ENCODE measurements at places on chromosomes 4 and X.

DNA sequence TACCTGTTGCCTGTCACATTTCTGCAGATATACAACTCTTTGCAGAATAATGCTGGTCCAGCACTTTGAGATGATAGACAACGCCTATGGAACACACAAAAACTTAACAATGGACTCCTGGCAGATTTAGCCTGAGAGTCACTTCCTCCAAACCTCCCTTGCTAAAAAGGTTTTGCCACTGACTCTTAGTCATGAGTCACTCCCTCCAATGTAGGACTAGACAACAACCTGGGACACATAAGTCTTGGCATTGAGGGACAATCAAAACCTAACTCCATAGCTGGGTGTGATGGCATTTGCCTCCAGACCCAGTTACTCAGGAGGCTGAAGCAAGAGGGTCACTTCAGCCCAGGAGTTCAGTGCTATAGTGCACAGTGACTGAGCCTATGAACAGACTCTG lies 22.0 kb upstream of the EIF4E start:
- ATAC-seq, result no peak

DNA sequence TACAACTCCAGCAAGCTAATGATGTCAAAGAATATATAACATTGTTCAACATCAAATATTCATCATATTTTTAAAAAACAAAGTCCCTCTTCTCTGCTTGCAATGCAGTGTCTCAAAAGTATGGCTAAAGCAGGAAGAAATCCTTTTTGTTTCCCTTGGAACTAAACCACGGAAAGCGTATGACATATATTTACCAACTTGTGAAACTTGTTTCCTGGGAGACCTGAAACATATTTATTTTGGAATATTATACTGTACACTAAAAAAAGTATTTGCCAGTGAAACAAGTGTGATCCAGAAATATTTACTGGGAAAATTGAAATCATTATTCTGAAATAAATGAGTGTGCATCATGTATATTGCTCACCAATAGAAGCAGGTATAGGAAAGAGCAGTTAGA lies 156.0 kb upstream of the ANKRD50 start:
- no peak for ATAC-seq

- no peak for ATAC-seq
These were observed 214.9 kb downstream of the AFF2 start for GRCh38 chrX:148715361-148715760.

DNA sequence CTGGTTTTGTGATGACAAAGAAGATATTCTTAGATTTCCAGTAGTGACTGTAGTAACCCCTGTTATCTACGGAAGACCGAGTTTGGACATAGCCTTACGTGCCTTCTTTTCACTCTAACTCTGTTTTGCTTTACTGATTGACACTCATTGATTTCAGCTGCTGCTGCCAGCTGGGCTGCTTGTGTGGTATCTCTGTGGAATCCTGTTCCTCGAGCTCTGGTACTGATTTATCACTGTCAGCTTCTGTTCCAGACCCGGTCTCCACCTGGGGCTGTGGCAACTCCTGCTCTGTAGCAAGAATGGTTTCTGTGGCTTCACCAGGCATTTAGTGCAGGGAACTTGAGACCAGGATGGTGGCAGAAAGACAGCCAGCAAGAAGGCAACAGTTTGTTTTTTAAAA lies 24.6 kb upstream of the LAP3 start:
- no peak for ATAC-seq

GRCh38 chr4:177008836-177009501 lies 216.2 kb upstream of the VEGFC start:
- ATAC-seq, result no peak

GRCh38 chr4:166823126-166823525 lies 411.2 kb downstream of the SPOCK3 start:
- ATAC-seq, result no peak

DNA sequence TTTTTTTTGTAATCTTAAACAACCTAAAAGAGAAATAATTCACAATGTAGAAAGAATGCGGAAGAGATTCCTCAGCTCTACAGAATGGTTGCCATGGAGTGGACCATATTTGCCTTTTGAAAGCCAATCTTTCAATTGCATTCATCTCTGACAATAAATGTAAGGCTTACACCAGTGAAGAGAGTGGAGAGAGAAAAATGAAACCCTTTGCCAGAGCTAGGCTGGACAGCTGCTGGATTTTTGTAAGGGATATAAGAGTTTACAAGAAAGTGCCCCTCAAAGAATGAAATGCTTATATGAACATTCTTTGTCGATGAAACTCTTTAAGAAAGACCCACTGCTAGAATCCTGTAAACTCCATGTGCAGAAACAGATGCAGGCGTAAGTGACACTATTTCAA lies 66.0 kb upstream of the FAT1 start:
- no peak for ATAC-seq

DNA sequence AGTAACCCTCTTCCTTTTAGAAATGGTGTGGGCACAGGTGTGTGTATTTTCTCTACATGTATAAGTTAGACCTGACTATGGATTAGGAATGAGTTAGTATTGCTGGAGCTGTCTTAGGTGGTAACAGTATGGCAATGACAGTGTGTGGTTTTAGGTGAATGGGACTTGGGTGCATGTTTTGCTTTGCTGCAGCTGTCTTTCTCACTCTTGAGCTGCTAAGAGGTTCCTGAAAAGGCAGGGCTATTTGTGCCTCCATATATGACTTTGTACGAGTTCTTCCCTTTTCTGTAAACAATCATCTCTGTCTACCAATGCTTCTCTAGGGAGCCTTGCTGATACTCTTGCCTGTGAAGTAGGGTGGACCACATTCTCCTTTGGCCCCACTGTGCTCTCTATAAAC lies 234.8 kb upstream of the HHIP start:
- ATAC-seq, result no peak

DNA sequence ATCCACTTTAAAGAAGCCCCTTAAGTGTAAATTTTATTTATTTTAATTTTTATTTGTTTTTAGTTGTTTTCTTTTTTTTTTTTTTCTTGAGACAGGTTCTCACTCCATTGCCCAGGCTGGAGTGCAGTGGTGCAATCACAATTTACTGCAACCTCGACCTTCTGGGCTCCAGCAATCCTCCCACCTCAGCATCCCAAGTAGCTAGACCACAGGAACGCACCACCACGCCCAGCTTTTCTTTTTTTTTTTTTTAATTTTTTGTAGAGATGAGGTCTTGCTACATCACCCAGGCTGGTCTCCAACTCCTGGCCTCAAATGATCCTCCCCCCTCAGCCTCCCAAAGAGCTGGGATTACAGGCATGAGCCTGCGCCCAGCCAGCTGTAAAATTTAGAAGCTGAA lies 6.0 kb downstream of the SAT1 start:
- no peak for ATAC-seq

DNA sequence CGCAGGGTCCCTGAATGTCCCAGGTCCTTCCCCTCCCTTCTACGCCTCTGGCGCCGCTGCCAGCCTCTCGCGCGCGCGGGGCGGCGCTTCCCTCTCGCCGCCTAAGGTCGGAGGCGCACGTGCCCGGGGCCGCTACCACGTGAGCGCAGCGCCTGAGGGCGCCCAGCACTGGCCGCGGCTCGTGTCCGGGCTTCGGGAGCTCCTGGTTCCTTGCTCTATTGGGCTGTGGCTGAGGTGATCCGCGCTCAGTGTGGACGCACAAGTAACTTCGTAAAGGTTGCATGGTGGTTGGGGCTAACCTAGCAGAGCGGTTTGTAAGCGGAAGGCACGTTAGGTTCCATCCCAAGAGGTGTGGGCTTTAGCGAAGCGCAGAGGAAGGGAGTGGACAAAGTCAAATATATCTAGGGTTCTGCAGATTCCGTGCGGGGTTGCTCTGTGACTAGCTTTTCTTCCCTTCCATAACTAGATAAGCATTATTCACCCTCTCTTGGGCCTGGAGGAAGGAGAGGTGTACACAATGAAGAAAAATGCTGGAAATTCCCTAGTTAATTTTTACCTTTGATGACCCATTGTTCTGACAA lies 1.8 kb downstream of the TLL1 start:
- ATAC-seq, result no peak

DNA sequence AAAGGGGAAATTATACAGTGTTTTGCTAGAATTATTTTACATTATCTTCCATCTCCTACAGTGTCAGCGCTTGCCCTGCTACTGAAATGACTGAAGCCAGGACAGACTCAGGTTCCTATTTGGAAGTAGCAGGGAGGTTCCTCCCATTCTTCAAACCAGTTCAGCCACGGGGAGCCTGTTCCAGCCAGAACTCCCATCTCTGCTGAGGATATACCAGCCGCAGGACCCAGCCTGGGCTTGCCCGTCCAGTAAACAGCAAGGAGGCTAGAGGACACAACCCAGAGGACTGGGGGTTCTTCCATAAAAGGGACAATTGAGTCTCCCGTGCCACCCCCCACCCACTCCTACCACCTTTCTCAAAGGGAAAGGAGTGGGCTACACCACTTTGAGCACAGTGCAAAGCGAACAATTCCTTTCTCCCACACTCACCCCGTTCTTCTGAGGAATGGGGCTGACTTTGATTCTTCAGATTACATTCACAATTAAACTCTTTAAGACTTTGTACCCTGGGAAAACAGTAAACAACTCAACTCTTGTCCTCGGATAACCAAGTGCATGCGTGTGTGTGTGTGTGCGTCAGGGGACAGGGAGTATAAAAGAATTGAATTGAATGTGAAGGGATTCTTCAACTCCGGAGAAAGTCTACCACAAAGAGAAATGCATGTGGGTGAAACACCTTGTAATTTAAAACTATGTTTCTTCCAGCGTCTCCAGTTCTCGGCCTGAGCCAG lies 31.0 kb upstream of the PPARGC1A start:
- no peak for ATAC-seq

GRCh38 chr4:81600520-81601357 lies 129.0 kb upstream of the RASGEF1B start:
- peak; percentile 74 for ATAC-seq

DNA sequence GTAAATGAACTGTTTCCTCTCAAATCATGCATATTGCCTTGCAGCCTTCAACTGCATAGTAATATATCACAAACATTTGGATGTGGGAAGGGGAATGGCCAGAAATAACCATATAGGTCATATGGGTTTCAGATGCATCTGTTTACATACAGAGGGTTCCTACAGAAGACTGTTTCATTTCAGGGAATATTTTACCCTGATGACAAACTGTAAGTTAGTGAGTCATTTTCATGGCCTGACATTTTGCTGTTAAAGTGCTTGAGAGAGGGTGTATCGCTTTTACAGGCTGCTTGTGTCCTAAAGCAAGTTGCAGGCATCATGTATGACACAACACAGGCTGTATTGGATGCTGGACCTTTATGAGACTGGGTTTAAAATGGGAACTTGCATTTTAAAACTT lies 25.5 kb upstream of the AMOT start:
- ATAC-seq, result no peak

GRCh38 chrX:110006821-110007375 lies 4.0 kb downstream of the TMEM164 start:
- ATAC-seq, result no peak

GRCh38 chr4:48405924-48406323 lies 64.6 kb downstream of the SLAIN2 start:
- ATAC-seq, result no peak

- no peak for ATAC-seq
These were observed 4.0 kb downstream of the PCYT1B start for GRCh38 chrX:24643116-24643515.

- ATAC-seq, result peak; percentile 62
These were observed 39.4 kb downstream of the PPP3CA start for GRCh38 chr4:101307899-101308298.

DNA sequence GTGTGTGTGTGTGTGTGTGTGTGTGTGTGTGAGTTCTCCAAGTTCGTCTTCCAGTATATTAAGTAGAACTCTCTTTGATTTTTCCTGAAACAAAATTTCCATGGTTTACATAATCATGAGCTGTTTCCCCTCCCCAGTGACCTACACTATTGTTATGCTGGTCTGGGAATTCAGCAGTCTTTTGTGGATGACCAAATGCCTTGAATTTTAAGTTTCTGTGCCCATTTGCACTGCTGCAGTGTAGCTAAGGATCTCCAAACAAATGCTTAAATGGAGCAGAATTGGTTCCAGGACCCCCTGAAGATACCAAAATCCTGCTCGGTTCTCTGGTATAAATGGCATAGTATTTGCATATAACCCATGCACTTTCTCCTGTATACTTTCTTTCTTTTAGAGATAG lies 77.2 kb upstream of the SLC34A2 start:
- peak; percentile 52 for ATAC-seq

GRCh38 chr4:57020467-57021101 lies 41.9 kb downstream of the POLR2B start:
- ATAC-seq, result no peak

- ATAC-seq, result no peak
These were observed 111.8 kb downstream of the APBB2 start for GRCh38 chr4:41102414-41103092.

- ATAC-seq, result no peak
These were observed 159.3 kb upstream of the LCORL start for GRCh38 chr4:18180892-18181291.

- ATAC-seq, result no peak
These were observed 823.8 kb downstream of the CCSER1 start for GRCh38 chr4:90951037-90951436.

DNA sequence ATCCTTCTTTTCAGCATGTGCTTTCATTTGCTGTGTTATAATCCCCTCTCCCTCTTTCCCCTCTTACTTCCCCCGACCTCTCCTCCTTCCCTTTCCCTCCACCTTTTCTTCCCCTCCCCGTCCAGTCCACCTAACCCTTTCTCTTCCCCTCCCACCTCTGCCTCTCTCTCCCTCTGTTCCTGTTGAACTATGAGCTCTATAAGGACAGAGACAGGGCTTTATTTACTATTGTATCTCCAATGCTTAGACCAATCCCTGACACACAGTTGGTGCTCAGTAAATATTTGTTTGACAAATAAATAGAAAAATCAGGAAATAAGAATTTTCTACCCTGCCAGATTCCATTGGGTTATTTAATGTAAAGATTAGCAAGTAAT lies 60.8 kb downstream of the EGF start:
- no peak for ATAC-seq

- ATAC-seq, result peak; percentile 37
These were observed 25.9 kb upstream of the HMX1 start for GRCh38 chr4:8897251-8898167.

- no peak for ATAC-seq
These were observed 121.1 kb upstream of the NDST4 start for GRCh38 chr4:115234405-115235093.

DNA sequence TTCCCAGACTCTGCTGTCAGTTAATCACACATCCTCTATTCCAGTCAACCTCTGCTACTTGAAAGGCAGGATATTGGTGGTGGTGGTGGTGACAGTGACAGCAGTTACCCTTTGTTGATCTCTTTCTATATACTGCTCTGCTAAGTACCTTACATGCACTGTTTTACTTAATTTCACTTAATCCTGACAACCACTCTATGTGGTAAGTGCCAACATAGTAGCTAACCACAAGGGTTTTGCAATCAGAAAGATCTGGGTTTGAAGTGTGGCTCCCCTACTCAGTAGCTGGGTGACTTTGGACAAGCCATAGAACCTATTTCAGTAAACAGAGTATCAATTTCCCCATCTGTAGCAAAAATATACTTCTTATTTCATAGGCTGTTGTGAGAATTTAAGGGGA lies 24.2 kb upstream of the F9 start:
- ATAC-seq, result no peak

DNA sequence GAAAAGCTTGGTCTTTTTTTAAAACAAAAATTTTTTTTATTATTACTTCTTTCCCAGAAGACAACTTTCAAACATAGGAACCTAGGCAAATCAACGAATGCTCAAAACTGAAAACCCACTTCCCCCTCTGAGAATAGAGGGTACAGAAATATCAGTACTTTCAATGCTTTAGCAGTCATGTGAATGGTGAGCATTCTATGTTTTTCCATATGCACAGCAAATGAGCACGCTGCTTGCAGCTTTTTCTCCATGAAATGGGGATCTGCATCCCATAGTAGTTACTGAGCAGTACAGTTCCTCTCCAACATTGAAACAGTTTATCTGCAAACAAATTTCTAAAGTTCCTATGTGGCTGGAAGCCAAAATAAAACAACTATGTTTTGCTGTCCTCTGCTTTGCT lies 108.4 kb upstream of the BMP2K start:
- no peak for ATAC-seq

Data from motor neuron (in vitro differentiated cells).